HuH-7.5 (cell line): ENCODE measurements at places on chromosomes 2 and 18.
A peak's percentile ranks its signal among the peaks of the same experiment; 100 is the strongest.

DNA sequence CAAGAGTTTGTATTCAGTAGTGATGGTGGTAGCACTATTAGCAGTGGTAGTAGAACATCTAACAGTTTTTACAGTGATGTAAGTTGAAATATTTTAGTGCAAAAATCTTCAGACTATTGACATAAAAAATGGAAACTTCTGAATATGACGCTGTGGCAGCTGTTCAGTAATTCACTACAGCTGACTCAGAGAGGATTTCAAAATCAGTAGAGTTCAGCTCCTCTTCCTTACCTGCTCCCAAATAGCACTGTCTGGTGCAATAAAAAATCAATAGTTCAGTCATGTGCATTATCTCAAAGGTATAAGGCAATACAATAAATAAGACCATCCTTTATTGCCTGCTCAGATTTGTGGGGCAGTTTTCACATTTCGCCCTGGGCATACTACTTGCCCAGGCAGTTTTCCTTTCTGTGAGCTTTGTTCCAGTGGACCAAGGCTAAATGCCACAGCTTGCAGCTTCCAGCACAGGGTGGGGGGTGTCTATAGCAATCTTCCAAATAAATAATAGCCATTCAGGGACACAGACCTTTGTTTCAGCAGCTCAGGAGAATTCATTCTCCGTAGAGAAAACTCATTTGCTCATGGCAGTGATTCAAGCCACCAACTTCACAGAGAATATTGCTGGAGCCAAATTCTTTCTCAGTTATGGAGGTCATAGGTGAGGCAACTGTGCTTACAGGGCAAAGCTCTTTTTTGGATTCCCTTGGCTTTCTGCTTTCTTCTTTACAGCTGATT is 33.9 kb upstream of the GORASP2 start:
- no peak for DNase-seq

- no peak for DNase-seq
Measured at GRCh38 chr2:6927186-6927585, 10.0 kb downstream of the RNF144A start.

GRCh38 chr18:55918444-55918843 is 330.5 kb upstream of the TCF4 start:
- DNase-seq: no peak

GRCh38 chr18:48394176-48394575 is 15.0 kb downstream of the ZBTB7C start:
- no peak for DNase-seq

DNA sequence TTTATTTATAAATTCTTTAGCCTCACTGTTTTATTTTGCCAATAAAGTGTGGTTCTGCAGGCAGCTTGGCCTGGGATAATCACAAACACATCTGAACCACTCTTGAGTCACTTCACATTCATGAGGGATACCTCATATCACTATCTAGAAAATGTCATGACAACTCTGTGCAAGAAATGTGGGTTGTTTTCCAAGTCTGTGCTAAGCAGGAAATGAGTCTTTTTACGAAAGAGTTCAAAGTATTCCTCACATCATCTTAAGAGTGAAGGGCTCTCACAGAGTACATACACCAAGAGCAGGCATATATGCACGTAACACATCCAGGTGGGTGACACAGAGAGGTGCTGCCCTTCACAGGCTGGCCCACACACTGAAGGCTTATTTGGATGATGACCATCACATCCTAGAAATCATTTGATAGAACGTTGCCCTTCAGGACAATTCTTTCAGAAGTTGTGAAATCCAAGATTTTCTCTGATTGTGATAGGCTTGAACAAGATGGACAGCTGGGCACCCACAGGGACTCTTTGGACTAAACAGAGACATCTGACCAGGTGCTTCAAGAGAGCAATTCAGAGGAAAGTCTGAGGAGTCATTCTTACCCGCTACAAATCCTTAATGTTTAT is 811.1 kb upstream of the LRATD1 start:
- DNase-seq: no peak

- no peak for DNase-seq
Measured at GRCh38 chr2:116680256-116680936, 1134.1 kb upstream of the DDX18 start.

- DNase-seq: no peak
Measured at GRCh38 chr18:74097803-74098202, 49.8 kb downstream of the FBXO15 start.

GRCh38 chr2:30252723-30253701 is 21.7 kb downstream of the LBH start:
- DNase-seq: no peak

DNA sequence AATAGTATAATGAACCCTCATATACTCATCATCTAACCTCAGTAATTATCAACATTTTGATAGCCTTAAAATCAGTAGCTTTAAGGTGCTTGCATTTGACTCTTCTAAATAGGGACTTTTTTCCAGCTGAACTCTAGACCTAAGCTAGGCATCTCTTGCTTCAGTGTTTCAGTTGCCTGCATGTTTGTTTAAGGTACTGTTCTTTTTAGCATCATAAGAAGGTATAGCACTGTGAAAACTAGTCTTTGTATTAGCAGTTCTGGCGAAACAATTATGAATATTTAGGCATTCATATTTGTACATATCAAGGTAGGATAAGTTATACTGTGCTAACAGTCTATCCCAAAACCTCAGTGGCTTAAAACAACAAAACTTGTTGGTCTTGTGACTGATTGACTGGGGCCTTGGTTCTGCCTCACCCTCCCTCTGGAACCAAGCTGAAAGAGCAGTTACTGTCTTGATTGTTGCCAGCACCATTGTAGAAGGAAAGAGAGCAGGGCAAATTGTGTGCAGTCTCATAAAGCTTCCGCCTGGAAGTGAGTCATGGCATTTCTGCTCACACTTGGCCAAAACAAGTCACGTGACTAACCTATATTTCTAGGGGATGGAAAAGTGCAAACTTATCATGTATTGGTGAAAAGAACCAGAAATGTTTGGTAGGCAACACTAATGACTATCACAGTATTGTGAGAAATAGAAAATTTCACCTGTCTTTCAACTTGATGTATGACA is 24.3 kb downstream of the GALNT1 start:
- no peak for DNase-seq

GRCh38 chr18:22342625-22343024 is 75.1 kb downstream of the CTAGE1 start:
- no peak for DNase-seq

DNA sequence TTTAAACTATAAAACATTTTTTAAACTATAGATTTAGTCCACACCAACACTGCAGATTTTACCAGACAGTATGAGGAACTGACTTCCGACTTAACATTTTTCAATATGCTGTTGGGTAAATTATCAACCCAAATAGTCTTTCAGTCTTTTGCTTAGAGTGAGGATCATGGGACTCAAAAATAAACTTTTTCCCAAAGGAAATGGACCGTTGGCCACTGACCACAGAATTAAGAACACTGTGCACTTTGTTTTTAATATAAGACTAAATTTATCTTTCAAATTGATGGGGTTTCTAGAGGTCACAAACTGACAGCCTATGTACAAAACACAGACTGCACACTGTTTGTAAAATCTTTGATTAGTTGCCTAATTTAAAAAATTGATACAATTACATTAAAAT is 44.9 kb downstream of the FIGN start:
- DNase-seq: no peak

DNA sequence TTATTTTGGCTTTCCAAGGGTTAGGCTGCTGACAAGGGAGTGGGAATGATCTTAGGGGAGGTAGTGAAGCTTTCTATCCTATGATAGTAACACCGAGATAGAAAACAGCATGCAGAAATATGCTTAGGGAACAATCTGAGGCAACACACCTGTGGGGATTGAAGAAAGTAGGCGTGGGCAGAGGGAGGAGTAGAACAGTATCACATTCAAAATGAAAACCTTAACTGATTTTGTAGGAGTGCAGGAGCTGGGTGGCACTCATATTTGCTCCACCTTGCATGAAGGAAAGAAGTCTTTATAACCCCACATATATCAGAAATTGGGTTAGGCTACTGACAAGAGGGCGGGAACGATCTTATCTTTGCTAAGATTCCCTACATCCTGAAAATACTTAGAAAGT is 762.2 kb upstream of the CNTNAP5 start:
- DNase-seq: no peak

DNA sequence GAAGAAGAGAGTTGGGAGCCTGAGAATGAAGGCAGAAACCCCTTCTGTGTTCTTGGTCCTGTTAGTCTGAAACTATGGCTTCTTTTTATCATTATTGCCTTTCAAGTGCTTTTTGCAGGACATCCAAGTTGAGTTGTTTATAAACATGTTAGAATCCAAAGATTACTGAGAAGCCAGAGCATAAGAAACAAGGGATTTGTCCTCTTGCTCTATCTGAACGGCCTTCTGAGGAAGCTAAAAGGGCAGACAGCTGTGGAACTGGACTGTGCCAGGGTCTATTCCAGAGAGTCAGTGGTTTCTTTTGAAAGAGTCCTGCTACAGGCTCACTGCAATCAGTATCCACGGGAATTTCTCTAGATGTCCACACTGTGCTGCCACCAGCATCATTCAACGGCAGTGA is 86.6 kb downstream of the ARHGAP28 start:
- no peak for DNase-seq

DNA sequence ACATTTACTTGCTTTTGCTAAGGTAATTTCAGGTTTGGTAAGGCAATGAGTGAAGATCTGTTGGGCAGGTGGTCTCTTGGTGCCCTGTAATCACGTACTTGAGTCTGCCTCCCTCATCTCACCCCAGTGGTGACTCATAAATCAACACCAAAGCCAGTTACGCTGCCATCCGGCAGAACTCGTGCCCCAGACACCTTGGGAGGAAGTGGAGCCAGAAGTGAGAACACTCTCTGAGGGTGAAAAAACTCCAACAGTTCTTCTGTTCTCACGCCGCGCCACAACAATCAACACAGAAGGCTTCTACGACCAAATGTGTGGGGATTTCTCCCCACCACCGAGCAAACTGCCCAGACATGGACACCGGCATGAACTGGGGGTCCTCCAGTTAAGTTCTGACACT is 206.2 kb downstream of the ARL4C start:
- DNase-seq: no peak

- no peak for DNase-seq
Measured at GRCh38 chr2:159798376-159798725, 343 bp upstream of the CD302 start.

DNA sequence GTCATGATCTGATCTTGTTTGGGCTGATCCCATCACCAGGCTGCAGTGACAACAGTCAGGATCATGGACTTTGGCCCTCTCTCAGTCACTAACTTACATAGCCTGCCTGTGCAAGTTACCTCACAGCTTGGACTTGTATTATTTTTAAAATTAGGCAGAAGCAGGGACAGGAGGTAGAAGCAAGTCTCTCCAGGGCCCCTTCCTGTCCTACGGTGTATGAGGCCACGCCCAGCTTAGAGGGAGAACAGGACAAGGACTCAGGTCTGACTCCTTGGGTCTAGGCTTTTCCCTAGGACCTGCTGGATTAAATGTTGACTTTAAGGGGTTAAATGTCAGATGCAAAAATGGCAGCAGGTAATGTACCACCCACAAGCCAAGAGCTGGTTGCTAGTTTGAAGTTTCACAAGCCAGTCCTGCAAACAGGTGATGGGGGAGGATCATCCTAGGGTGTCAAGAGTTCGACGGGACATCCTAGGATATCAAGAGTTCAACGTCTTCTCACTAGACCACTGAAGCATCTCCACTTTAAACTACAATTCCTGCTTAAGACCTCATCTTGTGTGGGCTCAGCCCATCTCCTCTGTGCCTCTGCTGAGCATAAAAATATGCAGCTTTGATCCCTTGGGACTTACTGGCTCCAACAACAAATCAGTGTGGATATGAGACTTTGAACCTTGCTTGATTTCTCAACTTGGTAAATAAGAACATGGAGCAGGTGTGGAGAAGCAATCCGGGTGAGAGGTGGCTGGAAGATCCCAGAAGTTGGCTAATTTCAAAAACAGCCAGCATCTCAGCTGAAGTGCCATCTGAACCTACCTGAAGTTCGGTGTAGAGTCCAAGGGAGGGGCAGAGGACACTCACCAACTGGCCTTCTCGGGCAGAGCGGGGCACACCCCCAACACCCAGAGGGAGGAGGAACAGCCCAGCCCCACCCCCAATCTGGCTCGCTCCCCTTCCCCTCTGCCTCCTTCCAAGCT is 39.5 kb downstream of the SFXN5 start:
- DNase-seq: peak; percentile 45

DNA sequence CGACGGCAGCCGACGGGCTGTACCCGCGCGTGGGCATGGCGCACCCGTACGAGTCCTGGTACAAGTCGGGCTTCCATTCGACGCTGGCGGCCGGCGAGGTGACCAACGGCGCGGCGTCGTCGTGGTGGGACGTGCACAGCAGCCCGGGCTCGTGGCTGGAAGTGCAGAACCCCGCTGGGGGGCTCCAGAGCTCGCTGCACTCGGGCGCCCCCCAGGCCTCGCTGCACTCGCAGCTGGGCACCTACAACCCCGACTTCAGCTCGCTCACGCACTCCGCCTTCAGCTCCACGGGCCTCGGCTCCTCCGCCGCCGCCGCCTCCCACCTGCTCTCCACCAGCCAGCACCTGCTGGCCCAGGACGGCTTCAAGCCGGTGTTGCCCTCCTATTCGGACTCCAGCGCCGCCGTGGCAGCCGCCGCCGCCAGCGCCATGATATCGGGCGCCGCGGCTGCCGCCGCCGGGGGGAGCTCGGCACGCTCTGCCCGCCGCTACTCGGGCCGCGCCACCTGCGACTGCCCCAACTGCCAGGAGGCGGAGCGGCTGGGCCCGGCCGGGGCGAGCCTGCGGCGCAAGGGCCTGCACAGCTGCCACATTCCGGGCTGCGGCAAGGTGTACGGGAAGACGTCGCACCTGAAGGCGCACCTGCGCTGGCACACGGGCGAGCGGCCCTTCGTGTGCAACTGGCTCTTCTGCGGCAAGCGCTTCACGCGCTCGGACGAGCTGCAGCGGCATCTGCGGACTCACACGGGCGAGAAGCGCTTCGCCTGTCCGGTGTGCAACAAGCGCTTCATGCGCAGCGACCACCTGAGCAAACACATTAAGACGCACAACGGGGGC is 2.0 kb downstream of the SP9 start:
- peak; percentile 93 for DNase-seq

- no peak for DNase-seq
Measured at GRCh38 chr2:233794128-233794658, 16.1 kb downstream of the MROH2A start.

DNA sequence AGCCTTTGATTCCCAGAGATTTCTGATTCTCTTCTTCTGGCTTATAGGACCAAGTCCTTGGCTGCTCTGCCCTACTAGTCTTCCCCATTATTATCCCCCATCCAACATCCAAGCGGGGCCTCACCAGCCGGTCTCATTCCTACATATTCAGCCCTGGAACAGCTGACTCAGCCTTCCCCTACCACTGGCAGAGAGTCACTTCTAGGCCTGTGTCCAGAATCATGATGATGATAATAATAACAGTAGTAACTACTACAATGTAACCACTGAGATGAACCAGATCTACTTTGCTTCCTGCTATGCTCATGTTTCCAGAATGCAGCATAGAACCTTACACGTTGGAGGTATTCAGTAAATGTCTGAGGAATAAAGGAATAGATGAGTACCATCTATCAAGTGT is 295.2 kb downstream of the SRBD1 start:
- DNase-seq: no peak

- DNase-seq: no peak
Measured at GRCh38 chr2:235180642-235181041, 228.8 kb downstream of the SH3BP4 start.

GRCh38 chr18:27825689-27826088 is 351.2 kb downstream of the CDH2 start:
- no peak for DNase-seq

GRCh38 chr2:31079665-31080064 is 58.6 kb downstream of the GALNT14 start:
- no peak for DNase-seq

- DNase-seq: peak; percentile 25
Measured at GRCh38 chr2:41698678-41699422, 349.0 kb upstream of the PKDCC start.

- DNase-seq: no peak
Measured at GRCh38 chr18:58349650-58350049, 279.2 kb downstream of the ALPK2 start.
